ENCODE measurements at places on chromosomes 1 and 21.

DNA sequence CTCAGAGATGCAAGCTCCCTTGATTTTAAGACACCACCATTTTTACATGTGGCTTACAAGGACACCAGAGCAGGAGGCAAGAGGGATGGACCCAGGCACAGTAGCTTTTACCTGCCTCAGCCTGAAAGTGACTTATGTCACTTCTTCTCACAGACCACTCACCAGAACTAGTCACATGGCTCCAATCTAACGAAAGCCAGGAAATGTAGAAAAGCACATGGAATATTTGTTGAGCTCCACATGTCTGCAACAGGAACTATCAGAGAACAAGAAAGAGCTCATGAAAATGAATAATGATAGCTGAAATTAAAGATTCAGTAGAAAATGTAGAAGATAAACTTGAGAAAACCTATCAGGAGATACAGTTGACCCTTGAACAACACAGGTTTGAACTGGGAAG lies 69.4 kb downstream of the ZNF648 start:
- no peak for DNase-seq

DNA sequence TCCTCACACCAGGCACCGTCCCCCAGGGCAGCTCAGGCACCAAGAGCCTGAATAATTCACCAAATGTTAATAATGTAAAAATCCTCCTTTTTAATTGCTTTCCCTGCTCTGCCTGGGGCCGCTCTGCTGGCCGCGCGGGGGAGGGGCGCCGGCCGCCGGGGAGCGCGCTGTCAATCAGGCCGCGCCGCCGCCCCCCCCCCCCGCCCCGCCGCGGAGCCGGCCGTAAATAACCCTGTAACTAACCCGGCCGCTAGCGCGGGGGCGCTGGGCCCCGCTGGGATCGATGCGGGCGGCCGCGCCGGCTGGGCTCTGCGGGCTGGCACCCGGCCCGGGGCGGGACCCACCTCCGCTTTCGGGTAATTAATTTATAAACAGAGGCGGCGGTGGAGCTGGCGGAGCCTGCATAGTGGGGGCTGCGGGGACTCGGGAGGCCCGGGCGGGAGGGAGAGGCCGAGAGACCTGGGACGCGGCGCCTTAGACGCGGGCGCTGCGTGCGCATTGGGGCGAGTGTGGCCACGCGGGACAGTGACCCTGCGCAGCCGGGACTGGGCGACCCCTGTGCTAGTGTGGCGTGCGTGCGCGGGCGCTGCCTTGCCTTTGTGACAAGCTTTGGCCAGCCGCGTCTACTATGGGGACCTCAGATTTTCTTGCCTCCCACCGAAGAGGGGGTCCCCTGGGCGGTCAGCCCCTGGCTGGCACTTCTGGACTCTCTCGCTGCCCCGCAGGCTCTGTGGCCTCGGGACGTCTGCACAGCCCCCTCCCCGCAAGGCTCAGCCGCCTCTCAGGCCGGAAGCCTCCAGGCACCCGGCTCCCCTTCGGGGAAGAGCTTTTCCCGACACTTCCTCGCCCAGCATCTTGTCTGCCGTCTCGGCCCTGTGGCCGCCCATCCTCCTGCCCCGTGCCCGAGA lies 16.6 kb downstream of the SAMD11 start:
- no peak for DNase-seq

DNA sequence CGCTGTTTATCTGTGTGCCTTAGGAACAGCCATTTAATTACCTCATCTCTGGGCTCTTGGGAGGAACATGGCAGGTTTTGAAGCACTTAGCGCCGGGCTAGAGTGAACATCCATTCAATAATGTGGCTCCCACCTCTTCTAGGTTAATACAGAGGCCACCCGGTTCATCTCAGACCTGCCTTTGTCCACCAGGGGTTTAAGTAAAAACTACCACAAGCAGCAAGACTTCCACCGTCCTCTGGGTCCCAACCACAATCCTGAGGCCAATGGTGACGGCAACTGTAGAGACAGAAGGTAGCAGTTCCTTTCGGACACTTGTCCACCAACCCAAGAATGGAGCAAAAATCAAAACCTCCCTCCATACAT lies 924 bp upstream of the DDOST start:
- DNase-seq = no peak

- no peak for DNase-seq
Measured at GRCh38 chr1:25872713-25873112, 2.8 kb downstream of the PAQR7 start.

GRCh38 chr21:42550817-42551216 lies 37.2 kb downstream of the SLC37A1 start:
- no peak for DNase-seq

DNA sequence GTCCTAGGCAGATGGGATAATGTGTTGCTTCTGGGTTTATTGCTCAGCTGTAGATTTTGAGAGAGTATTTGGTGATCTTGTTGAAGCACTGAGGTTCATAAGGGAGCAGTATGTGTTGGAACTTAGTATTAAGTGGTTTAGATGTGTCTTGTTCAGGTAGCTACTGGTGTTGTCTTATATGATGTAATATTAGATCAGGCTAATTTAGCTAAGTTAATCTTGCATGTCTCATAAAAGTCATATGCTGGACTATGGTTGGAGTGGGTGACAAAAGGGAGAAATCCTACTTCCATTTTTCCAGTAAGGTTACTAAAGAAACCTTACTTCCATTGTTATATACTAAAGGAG lies 196.4 kb downstream of the CLEC20A start:
- DNase-seq = no peak

- no peak for DNase-seq
Measured at GRCh38 chr1:104745875-104746274, 996.2 kb downstream of the AMY1C start.

DNA sequence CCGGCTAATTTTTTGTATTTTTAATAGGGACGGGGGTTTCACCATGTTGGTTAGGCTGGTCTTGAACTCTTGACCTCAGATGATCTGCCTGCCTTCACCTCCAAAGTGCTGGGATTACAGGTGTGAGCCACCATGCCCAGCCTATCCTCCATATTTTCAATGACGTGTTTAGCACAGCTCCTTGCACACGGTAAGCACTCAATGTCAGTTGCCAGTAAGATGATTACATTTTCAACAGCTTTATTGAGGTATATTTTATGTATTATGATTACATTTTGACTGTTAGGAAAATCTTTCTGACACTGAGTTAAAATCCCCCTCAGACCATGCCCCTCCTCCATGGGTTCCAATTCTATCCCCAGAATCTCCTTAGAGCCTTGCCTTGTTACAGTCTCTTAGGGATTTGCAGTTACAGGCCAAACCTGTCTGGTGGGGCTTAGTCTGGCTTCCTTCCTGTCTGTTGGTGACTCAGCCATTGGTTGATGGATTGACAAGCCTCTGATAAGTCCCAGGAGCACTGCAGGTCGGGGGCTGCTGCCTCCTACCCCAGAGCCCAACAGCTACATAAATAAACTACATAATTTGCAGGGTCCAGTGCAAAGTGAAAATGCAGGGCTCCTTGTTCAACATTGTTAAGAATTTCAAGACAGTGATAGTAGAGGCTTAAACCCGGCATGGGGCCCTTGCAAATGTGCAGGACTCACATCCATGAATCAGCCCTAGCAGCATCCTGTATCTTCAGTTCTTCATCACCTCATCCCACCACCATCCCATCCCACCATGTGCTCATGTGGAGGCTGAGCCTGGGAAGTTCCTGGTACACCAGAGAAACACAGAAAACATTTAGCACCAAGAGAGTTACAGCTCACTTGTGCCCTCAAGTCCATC lies 23.4 kb downstream of the COA7 start:
- no peak for DNase-seq

GRCh38 chr1:44677201-44677766 lies 2.8 kb downstream of the ARMH1 start:
- no peak for DNase-seq

GRCh38 chr1:34320053-34320669 lies 143.5 kb downstream of the C1orf94 start:
- no peak for DNase-seq

GRCh38 chr1:82214606-82215005 lies 413.9 kb downstream of the ADGRL2 start:
- no peak for DNase-seq

DNA sequence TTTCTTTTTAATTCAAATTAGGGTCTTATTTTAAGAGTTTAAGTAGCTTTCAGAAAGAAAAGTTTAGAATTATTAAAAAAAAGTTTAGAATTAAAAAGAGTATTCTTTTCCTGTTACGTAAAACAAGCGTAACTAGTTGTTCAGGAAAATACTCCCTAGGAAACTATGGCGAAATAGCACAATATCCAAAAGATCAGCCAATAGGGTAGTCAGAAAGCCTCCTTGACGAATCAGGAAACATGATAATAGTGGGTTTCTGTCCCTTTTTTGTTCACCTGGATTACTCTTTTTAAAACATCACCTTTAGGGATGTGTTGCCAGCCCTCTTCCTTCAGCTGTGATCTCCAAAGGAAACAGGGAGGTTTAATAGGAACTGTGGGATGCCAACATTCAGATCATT lies 25.2 kb downstream of the S1PR1 start:
- no peak for DNase-seq

- DNase-seq = no peak
Measured at GRCh38 chr1:56045477-56045876, 533.9 kb downstream of the PLPP3 start.

- no peak for DNase-seq
Measured at GRCh38 chr1:196450143-196451095, 157.8 kb downstream of the KCNT2 start.

- no peak for DNase-seq
Measured at GRCh38 chr1:165290148-165290547, 66.4 kb downstream of the LMX1A start.

DNA sequence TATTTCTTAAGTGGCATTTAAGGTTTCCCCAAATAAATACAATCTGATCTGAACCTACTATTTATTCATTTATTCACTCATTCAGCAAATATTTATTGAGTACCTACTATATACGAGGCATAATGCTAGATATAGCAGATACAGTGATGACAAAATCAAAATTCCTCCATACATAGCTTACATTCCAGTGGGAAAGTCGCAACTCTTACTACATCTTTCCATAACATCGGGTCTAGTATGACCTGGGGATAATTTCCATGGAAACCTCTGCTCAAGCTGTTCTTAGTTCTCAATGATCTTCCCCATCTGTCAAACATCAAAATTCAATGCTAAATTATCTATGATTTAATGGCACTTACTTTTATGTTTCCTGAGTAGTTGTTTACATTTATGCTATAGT lies 70.8 kb upstream of the PRKACB start:
- DNase-seq = no peak

GRCh38 chr1:94807742-94808491 lies 12.2 kb upstream of the SLC44A3 start:
- no peak for DNase-seq

Measured in stimulated activated CD4-positive, alpha-beta T cell treated with anti-CD3 and anti-CD28 coated beads, Interleukin-1b, Interleukin-23, amount 100 ng/mL, for 4 hours (primary cell).